Upper lobe of left lung (tissue), 6 donors: ENCODE measurements at places on chromosomes 16 and 17. TPM values are rescaled to one million over a fixed set of nuclear protein-coding genes. Genes with fewer than 3 reads are reported as not detected.

GRCh38 chr17:13584701-13585080 lies 17.0 kb downstream of the HS3ST3A1 start:
- no peak for DNase-seq

DNA sequence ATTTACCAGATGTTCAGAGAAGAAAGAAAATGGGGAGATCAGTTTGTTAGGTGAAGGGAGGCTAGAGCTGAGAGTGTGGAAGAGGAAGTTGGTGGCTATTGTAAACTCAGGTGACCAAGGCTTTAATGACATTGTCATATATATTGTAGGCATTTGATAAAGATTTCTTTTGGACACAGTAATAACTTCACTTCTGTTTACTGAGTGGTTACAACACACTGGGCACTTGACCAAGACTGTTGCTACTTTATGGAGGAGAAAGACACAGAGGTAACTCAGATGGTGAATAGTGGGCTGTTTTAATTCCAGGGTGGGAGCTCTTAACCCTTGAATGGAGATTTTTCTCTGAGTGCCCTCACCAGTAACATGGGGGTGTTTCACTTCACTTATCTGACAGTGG lies 46.0 kb downstream of the TNRC6A start:
- peak; percentile 48 for DNase-seq

- peak; percentile 96 for DNase-seq
Measured at GRCh38 chr17:61412143-61412859, 12.7 kb downstream of the TBX2 start.

DNA sequence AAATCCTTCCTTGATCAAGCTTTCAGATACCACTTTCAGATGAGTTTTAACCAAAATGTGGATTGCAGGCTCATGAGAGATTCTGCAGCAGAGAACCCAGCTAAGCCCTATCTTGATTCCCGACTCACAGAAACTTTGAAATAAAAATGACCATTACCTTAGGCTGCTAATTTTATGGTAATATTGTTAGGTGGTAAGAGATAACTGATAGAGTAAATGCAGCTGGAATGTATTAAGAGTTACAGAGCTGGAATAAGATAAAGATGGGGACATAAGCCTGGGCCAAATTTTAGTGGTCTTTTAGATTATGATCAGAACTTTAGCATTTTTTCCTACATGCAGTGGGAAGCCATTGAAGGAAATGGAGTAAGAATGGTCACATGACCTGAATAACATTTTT lies 1074.0 kb downstream of the CDH11 start:
- no peak for DNase-seq

DNA sequence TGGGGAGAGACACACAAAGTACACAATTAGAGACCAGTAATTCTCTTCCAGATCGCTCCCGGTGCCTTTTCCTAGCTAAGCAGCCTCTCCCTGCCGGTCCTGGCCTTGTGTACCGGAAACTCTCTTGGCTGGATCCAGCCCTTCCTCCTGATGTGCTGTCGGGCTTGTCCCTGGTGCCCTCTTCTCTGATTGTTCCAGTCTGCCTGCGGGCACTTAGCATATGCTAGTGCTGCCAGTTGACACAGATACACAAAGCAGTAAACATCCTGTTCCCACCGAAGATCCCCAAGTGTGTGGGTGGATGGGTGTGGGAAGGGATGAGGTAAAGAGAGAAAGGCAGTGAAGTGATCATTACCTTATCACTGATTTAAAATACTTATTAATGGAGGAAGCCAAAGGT lies 9.7 kb downstream of the HS3ST3B1 start:
- no peak for DNase-seq

- no peak for DNase-seq
Measured at GRCh38 chr16:77599793-77600415, 122.4 kb upstream of the NUDT7 start.

- no peak for DNase-seq
Measured at GRCh38 chr17:51674579-51675255, 414.4 kb downstream of the UTP18 start.

GRCh38 chr17:40348562-40349476 lies 15.7 kb downstream of the GJD3 start:
- DNase-seq: no peak

GRCh38 chr16:17448640-17449638 lies 21.8 kb downstream of the XYLT1 start:
- DNase-seq: peak; percentile 55

DNA sequence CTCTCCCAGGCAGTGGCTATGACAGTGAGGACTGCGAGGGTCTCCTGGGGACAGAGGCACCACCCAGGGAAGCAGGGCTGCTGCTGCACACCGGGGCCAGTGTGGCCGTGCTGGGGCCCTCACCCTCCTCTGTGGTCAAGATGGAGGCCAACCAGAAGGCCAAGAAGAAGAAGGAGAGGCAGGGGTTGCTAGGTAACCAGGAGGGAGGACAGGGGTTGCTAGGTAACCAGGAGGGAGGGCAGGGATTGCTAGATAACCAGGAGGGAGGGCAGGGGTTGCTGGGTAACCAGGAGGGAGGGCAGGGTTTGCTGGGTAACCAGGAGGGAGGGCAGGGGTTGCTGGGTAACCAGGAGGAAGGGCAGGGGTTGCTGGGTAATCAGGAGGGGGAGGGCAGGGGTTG lies 55.2 kb downstream of the ACTG1 start:
- no peak for DNase-seq

- no peak for DNase-seq
Measured at GRCh38 chr17:14373614-14374259, 72.9 kb downstream of the HS3ST3B1 start.

SENP3 gene
- 55.0 TPM for total RNA-seq

TP53TG3D gene
- not detected for total RNA-seq

KRT17 gene
- 33.3 TPM for total RNA-seq

KRT36 gene
- total RNA-seq: not detected

FAM83G gene
- 3.1 TPM for total RNA-seq

KCNG4 gene
- total RNA-seq: not detected

G6PC1 gene
- not detected for total RNA-seq

SLC5A11 gene
- total RNA-seq: 0.86 TPM

PGS1 gene
- 89.8 TPM for total RNA-seq

CXCL16 gene
- 281 TPM for total RNA-seq

ABCC12 gene
- total RNA-seq: 0.79 TPM

STAT3 gene
- 228 TPM for total RNA-seq

TMEM235 gene
- not detected for total RNA-seq

CRHR1 gene
- total RNA-seq: not detected

CDC42EP4 gene
- 47.8 TPM for total RNA-seq
